NCI-H2081 treated with DMSO at 0.1 percent for 48 hours (cell line): ENCODE measurements at places on chromosomes 6 and 20.

GRCh38 chr6:158832026-158832425 lies 12.9 kb upstream of the EZR start:
- DNase-seq, result no peak

DNA sequence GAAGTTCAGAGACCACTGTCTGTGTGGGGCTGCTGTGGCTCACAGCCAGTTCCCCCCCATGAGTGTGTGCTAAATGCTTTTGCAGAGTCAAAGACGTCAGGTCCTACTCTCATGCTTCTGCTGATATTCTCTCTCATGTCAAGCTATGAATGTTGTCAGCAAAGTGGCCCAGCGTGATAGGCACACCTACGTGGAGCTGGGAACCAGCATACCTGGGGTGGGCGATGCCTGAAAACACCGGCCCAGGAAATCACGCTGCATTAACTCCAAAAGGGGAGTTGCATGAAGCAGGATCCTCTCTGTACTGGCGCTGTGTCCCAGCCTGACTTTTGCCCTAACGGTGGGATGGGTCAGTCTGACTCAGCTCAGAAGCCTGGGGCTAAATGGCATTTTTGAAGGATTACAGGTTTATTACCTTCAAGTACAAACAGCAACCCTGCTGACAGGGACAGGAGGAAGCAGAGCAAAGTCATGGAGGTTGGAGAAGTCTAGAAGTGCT lies 9.0 kb upstream of the MRPS10 start:
- no peak for DNase-seq

DNA sequence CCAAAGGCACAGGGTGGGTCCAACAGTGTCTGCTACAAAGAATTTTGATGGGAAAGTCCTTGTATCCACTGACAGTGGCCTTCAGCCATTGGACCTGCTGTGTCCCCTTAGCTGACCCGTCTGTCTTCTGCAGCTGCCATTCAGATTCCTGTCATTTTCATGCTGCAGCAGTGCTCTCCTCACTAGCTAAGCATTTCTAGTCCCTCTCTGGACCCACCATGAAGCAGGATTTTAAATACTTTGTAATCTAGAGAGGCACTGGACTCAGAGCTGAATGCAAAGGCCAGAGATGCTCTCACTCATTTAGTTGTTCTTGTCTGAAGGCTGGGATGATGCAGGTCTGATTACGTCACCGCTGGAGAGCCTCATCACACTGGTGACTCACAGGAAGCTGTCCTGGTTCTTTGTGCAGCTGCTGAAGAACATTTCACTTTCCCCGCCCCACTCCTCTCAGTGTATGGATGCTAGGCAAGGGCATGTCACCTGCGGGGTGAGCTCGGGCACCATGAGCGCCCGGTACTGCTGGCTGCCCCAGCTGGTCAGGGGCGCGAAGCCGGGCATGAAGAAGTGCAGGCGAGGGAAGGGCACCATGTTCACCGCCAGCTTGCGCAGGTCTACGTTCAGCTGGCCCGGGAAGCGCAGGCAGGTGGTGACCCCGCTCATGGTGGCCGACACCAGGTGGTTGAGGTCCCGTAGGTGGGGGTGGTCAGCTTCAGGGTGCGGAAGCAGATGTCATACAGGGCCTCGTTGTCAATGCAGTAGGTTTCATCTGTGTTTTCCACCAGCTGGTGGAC lies 19.4 kb upstream of the TUBB2A start:
- no peak for DNase-seq

GRCh38 chr20:19378058-19378457 lies 165.6 kb downstream of the SLC24A3 start:
- no peak for DNase-seq

DNA sequence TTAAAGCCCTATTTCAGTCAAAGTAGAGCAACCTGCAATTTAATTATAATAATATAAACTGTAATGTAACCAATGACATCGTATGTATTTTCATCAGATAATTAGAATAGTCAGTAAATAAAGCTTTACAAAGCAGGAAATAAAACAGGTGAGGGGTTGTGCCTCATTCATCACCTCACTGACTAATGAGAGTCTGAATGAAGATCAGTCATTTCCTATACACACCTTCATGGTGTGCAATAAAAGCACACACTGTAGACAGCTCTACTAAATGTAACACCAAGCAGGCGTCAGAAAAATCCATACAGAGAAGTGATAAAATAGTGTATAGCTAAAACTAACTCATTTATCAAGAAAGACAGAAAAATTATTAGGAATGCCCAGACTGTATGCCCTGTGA lies 105.9 kb downstream of the MAN1A1 start:
- peak; percentile 19 for DNase-seq

DNA sequence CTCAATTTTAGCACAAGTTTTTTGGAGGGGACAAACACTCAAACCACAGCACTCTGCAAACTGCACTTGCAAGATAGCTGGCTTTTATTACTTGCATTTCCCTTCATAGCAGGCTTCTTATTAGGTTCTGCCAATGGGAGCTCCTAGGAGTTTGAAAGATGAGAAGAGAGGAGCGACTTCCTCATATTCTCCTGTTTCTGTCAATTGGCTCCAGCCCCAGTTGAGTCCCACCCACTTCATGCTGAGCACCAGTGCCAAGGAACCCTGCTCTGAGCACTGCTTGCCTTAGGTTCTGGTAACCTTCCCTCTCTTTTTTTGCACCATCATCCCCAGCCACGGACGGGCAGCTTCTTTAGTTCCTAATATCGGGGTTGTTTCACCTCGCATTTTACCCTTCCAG lies 67.9 kb downstream of the PSMB1 start:
- DNase-seq, result no peak

- no peak for DNase-seq
These were observed 27.0 kb downstream of the LAMA4 start for GRCh38 chr6:112227411-112227810.

GRCh38 chr6:156718647-156719394 lies 58.4 kb upstream of the ARID1B start:
- DNase-seq, result no peak

DNA sequence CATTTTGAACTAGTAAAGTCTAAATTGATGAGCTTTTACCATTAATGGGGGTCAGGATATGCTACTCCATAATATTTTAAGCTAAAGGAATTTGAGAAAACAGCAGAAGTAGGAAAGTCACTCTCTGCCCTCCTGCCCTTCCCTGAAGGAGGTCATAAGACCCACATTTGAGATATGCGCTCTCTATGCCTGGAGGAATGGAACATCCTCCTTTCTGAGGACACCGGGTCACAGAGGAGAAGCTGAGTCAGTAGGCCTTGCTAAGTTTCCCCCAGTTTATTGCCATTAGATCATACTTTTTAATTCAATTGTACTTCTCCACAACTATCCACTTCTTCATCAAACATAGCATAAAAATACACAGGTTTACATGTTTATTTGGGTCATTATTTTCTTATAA lies 40.3 kb downstream of the AKAP7 start:
- no peak for DNase-seq

GRCh38 chr6:117557951-117558350 lies 44.4 kb downstream of the GOPC start:
- no peak for DNase-seq

DNA sequence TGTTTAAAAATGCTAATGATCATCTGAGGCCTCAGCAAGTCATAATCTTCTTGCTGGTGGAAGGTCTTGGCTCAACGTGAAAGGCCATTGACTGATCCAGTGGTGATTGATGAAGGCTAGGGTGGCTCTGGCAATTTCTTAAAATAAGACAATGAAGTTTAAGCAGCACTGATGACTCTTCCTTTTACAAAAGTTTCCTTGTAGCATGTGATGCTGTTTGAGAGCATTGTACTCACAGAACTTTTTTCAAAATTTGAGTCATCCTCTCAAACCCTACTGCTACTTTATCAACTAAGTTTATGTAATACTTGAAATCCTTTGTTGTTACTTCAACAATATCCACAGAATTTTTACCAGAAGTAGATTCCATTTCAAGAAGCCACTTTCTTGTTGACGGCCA lies 382.3 kb downstream of the ESR1 start:
- no peak for DNase-seq

GRCh38 chr6:165098165-165098564 lies 211.2 kb downstream of the C6orf118 start:
- DNase-seq, result no peak

GRCh38 chr6:164124986-164125385 lies 710.5 kb downstream of the QKI start:
- DNase-seq, result no peak
